Fibroblast of gingiva (primary cell): ENCODE measurements at places on chromosomes 1 and 21.
A peak's percentile ranks its signal among the peaks of the same experiment; 100 is the strongest.

DNA sequence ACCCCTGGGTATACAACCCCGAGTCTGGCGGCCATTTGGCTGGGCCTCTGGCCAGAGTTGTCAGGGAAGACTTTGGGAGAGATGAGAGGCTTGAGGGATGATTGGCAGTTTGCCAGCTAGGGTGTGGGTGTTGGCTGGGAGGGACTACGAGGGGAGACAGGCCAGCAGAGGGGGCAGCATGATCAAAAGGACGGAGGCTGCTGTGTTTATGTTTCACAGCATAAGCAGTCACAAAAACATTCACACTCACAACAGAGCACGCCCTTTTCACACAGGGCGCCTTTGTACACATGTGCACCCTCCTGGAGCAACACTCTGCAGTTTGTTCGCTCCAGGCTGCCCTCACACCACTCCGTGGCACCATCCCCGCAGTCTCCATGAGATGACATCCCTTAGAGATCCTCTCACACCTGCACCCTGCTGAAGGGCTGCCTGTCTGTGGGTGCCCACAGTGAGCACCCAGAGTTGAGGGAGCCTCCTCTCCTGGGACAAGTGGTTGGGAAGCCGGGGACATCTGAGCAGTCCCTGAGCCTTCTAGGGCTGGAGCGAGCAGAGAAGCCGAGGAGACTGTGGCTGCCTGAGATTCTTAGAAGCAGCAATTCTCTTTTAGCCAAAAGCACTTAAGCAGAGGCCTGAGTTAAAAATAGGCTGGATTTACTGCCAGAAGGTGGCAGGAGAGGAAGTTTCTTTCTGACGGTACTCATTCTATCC is 15.4 kb downstream of the EFNA3 start:
- no peak for DNase-seq

DNA sequence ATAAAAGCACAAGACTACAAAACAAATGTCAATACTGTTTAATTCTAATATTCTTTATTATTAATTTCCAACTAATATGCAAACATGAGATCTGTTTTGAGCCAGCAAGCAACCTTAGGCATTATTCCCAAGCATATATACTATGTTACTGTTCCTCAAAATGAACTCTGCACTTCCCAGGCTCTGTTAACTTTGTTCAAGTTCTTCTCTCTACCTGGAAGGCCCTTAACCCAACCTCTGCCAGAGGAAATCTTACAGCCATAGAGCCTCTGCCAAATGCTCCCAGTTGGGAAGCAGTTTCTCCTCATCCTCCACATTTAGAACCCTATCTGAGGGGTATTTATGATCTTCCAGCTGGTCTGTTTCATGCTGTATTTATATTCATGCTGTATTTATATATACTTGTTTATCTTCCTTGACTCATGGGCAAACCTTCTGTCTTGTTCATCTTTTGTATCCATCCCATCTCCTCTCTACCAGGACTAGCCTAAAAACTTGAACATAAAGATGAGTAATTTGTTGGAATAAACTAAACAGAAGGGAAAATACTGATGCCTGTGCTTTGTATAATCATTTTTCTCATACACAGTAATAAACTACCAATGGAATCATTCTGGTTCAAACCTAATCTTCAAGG is 5.3 kb downstream of the IVNS1ABP start:
- DNase-seq = no peak

DNA sequence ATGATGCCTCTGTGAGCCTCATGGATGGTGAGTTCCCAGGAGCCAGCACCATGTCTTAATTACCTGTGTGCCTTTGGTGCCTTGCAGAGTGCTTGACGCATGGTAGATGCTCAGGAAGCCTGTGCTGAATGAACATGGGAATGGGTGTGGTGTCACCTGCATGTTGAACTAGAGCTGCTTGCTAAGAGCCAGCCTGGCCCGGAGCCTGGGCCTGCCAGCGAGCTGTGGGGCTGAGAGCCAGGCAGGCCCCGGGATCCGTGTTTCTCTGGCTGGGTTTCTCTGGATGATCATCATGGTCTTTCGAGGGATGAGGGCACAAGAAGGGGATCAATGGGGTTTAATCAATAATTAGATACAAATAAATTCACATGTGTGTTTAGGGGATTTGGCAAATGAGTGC is 6.7 kb upstream of the TEX35 start:
- no peak for DNase-seq

GRCh38 chr1:230641346-230641745 is 935 bp upstream of the COG2 start:
- DNase-seq = no peak

GRCh38 chr1:246003442-246003730 is 503.7 kb downstream of the SMYD3 start:
- DNase-seq = no peak

DNA sequence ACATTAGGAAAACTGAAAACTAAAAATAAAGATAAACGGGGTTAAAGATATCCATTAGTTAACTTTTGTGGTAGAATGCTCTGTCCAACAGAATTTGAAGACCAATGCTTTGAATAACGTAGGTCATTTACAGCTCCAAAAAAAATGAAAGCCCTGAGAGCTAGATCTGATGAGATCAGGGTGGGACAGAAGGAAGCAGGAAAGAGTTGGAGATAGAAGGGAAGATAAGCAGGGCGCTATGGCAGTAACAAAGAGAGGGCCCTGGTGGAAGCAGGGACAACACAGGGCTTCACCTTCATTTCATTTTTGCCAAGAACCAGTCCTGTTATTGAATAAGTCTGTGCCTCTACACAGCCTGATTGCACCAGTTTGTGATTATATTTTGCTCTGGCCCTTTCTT is 51.0 kb upstream of the RGS8 start:
- no peak for DNase-seq

GRCh38 chr1:96772972-96773371 is 51.4 kb downstream of the PTBP2 start:
- no peak for DNase-seq

GRCh38 chr1:19809044-19809750 is 5.9 kb downstream of the RNF186 start:
- DNase-seq = no peak

- DNase-seq = peak; percentile 47
Observed at GRCh38 chr1:170666541-170667254, 2.8 kb downstream of the PRRX1 start.

- peak; percentile 76 for DNase-seq
Observed at GRCh38 chr1:78280626-78281025, 210.1 kb upstream of the PTGFR start.

DNA sequence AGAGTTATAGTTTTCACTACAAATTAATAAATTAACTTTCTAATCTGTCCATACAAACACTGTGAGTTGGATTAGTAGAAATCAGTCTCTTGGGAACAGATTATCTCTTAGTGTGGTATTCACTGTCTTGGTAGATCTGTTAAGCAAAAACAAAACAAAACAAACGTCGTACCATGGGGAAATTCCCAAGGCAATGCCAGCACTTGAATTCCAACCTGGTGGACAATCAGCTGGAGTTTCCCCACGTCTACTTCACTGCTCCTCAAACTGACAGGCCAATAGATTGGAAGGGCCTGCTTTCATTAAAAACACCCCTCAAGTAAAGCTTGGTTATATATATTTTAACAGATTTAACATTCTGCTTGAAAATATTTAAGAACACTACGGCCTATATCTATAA is 31.9 kb downstream of the GDAP2 start:
- DNase-seq = no peak

GRCh38 chr1:183934314-183934713 is 103.2 kb downstream of the COLGALT2 start:
- no peak for DNase-seq

DNA sequence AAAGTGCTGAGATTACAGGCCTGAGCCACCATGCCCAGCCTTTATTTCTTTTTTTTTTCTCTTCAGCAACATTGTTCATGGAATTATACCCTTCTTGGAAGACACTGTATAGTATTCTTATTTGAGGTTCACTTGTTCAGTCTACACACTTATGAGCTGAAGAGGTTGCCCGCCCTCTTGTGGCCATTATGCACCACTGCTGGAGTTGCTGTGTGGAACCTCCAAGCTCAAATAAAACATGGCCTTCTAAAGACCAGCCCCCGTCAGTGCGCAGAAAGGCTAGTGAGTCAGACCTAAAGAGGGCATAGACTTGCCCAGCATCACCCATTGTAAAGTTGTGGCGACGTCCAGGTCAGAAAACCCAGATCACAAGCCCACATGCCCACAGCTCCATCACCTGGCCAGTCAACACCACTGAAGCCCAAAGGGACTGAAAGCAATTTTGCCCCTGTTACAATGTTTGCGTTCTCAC is 20.4 kb downstream of the LURAP1 start:
- DNase-seq = peak; percentile 82

- no peak for DNase-seq
Observed at GRCh38 chr1:151862604-151863003, 9.1 kb upstream of the THEM5 start.

GRCh38 chr1:156232201-156232894 is 9.6 kb upstream of the BGLAP start:
- DNase-seq = no peak
